ENCODE measurements at places on chromosomes 7 and 10. TPM values are rescaled to one million over a fixed set of nuclear protein-coding genes. Genes with fewer than 3 reads are reported as not detected.

Gene BICC1
- total RNA-seq: 66.3 TPM

Gene NXPH1
- total RNA-seq: not detected

Gene CUZD1
- 0.13 TPM for total RNA-seq

Gene GNAT3
- total RNA-seq: not detected

Gene SP4
- total RNA-seq: 6.6 TPM
